GM23338 (cell line): ENCODE measurements at places on chromosomes 2 and 18. TPM values are rescaled to one million over a fixed set of nuclear protein-coding genes. Genes with fewer than 3 reads are reported as not detected.

GRCh38 chr2:31474296-31474695 lies 59.8 kb upstream of the XDH start:
- H3K36me3 ChIP-seq: no peaks in the 10 kb centered on the region
- no peak overlapping the region for H3K4me3 ChIP-seq
- H3K27ac ChIP-seq: no peak overlapping the region
- DNase-seq: no peak

DNA sequence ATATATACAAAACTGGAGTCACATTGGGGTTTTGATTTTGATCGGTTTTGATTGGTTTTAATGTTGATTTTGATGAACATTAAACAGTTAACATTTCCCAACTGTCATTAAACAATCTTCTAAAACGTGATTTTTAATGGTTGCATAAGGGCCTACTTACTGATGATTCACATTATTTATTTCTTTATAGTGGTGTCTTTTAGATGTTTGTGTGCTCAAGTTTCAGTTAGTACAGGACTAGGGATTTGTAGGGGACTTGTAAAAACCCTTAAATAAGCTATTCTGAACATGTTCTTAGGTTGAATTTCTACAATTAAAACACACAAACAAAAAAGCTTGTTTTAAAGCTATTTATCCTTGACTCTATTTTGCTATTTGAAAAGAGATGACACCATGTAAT lies 61.6 kb downstream of the TTC21B start:
- no peak overlapping the region for H3K27ac ChIP-seq
- DNase-seq: no peak
- 0 out of 2 replicates have a peak, but pooled peaks cover under 1% of the 10 kb centered on the region for H3K36me3 ChIP-seq
- no peaks in the 10 kb centered on the region for H3K4me1 ChIP-seq
- no peaks in the 10 kb centered on the region for H3K27me3 ChIP-seq
- no peak overlapping the region for H3K4me3 ChIP-seq

Gene MPPE1
- 18.8 and 29.8 TPM in 2 replicates for total RNA-seq

- H3K27me3 ChIP-seq: no peaks in the 10 kb centered on the region
- DNase-seq: no peak
- no peaks in the 10 kb centered on the region for H3K4me1 ChIP-seq
These were observed 487.6 kb upstream of the KLHL29 start for GRCh38 chr2:22897428-22897827.

GRCh38 chr2:196617430-196617829 lies 22.1 kb upstream of the CCDC150 start:
- DNase-seq: no peak
- H3K27ac ChIP-seq: no peak overlapping the region
- H3K4me3 ChIP-seq: no peak overlapping the region

DNA sequence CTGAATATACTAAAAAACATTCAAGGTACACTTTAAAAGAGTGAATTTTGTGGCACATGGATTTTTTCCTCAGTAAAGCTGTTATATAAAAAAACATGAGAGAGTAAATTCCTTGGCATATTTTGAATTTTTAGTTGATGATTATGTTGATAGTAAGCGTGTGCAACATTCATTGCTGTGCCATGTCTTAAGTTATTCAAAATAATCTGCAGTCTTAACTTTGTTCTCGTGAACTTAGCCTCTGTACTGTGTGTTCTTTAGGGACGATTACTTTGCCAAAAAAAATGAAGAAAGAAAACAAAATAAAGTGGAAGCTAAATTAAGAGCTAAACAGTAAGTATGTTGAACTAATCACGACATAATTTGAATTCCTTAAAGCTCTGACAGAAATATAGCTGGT lies 9.6 kb downstream of the SSB start:
- H3K4me1 ChIP-seq: no peaks in the 10 kb centered on the region
- H3K27me3 ChIP-seq: no peaks in the 10 kb centered on the region
- DNase-seq: no peak
